Natural killer cell (primary cell): ENCODE measurements at places on chromosomes 3 and 15.

- no peak for DNase-seq
Measured at GRCh38 chr15:60394689-60395097, 3.1 kb downstream of the ANXA2 start.

DNA sequence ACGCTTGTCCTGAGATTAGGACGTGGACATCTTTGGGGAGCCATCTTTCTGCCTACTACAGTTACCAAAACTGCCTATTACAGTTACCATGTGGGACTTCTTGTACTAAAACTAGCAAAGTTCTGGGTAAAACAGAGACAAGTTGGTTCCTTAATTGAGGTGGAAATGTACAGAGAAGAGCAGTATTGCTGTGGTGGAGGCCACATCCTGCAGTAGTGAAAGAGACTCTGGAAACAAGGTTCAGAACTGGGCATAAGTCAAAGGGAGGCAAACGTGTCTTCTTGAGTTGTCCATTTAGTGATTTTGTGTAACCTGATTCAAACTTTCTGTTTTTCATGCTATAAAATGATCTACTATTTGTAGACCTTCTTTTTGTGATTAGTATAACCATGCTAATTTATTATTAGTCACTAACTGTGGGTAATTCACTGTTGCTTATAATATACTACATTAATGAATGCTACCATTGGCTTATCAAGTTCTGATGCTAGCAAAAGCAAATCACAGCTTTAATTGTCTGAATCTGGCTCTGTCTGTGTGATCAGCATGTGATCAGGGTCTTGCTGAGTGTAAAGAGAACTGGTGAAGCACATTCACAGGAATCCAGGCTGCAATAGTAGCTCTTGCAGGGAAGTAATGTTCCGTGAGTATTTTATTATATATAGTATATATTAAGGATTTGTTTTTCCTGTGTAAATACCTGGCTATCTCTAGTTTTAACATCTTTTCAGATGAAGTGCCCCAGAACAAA lies 207.9 kb upstream of the GAP43 start:
- no peak for DNase-seq

GRCh38 chr3:76724706-76725105 lies 315.2 kb upstream of the ROBO2 start:
- DNase-seq, result no peak

DNA sequence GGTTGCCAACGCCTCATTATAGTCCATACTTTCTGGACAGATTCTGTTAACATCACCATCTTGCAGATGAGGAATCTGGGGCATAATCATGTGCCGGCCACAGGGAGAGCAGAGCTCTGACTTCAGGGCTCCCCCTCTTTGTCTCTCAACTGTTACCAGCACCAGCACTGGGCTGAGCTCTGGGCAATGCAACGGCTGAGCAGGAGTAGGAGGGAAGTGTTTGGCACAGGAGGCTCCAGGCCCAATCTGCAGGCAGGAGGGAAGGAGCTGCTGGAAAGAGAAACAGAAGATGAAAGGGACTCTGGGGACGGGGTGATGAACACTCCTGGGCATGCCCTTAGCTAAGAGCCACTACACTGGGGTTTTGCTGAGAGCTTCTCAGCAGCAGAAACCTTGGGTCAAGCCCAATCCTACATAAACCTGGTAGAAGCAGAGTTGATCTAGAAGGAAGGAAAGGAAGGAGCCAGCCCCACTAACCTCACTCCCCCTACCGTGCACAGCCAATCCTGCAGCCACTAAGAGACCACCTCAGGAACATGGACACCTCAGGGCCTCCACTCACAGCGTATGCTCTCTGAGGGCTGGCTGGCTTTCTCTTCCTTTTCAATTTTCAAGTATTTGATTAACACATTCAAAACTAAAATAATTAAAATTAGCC lies 73.1 kb upstream of the SPATA12 start:
- DNase-seq, result peak; percentile 29

GRCh38 chr3:177928172-177928873 lies 607.9 kb upstream of the KCNMB2 start:
- no peak for DNase-seq

DNA sequence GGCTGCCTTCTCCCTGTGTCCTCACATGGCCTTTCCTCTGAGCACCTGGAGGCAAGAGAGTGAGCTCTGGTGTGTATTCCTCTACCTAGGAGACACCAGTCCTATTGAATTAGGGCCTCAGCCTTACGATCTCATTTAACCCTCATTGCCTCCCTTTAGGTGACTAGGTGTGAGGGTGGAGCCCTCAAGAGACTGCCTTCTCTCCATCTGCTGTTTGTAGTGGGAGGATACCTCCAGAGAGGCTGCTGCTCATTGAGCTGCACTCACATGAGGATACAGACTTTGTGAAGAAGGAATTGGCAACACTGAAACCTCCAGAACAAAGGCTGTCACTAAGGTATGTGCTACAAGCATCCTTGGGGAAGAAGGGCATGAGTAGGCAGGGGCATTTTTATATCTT lies at the start of gene CCR8:
Gene CCR8 (plus strand): TSS at position 217 of the 400 bp plus-strand sequence. CDS start 2,623 bp downstream, outside the sequence.
- no peak for DNase-seq

GRCh38 chr3:108894981-108895380 lies 58.7 kb downstream of the GUCA1C start:
- DNase-seq, result no peak

DNA sequence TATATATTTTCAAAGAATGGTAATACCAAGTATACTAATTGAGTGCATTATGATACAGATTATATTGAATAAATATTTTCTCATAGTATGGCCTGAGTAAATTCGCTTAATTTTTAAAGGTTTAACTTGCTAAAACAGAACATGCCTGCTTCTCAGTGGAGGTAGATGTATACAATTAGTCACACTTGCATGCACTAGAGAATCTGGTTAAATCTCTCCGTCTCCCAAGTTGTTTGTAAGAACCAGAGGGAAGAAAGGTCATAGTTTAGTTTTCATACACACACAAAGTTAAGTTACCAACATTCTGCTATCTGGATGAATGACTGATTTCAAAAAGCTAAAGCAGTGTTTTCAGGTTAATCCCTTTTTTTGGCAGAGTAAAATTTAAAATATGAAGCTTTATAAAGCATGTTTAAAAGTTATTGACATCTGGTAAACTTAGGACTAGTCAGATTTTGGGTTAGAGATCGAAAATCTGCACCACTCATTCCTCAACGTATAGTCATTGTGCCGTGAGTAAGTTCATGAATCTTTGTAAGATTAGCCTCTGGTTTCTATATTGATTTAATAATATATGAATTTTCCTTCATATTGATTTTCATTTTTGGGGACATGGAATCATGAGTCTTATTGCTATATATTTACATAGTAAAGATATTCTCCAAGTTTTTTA lies 117.6 kb upstream of the SAMMSON start:
- DNase-seq, result no peak

DNA sequence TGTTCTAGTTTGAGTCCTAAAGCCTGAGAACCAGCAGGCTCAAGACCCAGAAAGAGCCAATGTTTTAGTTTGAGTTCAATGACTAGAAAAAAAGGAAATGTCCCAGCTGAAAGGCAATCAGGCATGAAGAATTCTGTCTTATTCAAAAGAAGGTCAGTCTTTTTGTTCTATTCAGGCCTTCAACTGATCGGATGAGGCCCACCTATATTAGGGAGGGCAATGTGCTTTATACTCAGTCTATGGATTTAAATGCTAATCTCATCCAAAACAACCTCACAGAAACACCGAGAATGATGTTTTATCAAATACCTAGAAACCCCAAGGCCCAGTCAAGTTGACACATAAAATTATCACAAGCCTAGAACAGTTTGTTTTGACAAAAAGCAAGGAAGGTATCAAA lies 4.0 kb downstream of the MNS1 start:
- no peak for DNase-seq

DNA sequence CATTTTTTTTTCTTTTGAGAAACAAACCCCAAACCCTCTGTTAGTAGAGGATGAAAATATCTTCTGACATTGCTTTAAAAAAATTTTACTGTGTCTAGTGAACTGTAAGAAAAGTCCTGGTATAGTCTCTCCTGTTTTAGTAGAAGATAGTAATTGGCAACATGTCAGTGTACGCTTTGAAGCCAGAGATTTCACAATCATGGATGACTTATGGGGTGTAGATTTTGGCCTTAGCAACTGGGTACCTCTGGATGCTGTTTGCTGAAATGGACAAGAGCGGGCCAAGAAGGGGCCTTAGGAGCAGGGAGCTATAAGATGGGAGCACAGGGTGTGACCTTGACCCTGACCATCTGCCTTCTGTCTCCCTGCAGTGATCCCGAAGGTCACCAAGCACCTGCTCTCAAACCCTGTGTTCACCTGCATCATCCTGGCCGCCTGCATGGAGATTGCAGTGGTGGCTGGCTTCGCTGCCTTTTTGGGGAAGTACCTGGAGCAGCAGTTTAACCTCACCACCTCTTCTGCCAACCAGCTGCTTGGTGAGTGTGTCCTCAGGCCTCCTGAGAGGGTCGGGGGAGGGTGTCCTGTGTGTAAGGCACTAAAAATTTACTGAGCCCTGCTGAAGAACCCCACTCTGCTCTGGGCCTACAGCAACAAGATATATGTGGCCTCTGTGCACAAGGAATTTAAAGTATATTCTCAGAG lies 266.7 kb downstream of the SLCO3A1 start:
- no peak for DNase-seq

DNA sequence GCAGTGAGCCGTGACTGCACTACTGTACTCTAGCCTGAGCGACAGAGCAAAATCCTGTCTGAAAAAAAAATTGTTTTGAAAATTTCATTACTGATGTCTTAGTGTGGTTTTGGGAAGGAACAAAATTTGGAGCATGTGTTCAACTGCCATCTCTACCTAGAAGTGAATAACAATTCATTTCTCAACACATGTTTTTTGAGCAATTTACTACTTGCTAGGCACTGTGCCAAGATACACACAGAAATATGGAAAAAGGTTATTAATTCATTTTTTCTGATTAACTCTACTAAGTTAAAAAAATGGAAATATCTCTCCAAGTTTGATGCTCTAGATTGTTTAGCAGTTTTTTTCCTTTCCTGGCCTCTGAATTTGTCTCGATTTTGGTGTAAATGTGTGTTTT lies 5.2 kb upstream of the TCF12 start:
- DNase-seq, result no peak

DNA sequence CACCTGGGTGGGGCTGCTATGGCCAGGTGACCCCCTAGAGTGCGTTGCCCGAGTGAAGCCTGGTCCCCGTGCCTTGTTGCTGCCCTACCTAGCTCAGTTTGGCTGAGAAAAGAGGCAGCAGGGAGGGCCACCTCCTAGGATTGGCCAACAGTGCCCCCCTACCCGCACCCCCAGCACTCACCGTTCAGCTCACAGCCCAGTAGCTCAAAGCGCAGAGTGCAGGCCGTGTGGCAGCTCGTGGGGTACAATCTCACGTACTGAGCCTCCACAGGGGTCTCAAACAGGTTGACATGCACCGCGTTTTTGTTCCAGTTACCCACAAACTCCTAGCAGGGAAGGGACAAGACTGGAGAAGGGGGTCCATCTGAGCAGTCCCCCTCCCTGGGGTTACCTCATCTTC lies 7.6 kb downstream of the MFGE8 start:
- no peak for DNase-seq

- no peak for DNase-seq
Measured at GRCh38 chr3:125477701-125478100, 42.3 kb downstream of the SNX4 start.

GRCh38 chr3:147157631-147158030 lies 248.7 kb downstream of the ZIC4 start:
- DNase-seq, result no peak

- no peak for DNase-seq
Measured at GRCh38 chr3:146517684-146518435, 26.5 kb downstream of the PLSCR1 start.

- DNase-seq, result no peak
Measured at GRCh38 chr3:39021465-39022285, 30.1 kb downstream of the SCN11A start.

- DNase-seq, result no peak
Measured at GRCh38 chr3:13704174-13704573, 155.2 kb downstream of the FBLN2 start.

DNA sequence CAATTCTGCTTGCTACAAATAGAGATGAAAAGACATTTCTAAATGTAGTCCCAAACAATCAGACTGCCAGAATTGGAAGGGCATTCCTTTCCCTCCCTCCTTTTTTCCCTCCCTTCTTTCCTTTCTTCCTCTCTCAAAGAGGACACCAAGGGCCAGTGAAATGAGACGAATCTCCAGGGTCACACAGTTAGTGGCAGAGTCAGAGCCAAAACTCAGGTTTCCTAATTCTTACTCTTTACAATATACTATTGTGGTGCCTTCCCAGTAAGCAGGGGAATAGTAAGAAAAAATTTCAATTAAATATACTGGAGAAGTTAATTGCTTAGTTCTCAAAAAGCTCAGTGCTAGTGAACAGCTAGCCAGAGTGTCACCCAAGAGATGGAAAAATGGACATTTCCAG lies 33.0 kb upstream of the DCP1A start:
- DNase-seq, result no peak

DNA sequence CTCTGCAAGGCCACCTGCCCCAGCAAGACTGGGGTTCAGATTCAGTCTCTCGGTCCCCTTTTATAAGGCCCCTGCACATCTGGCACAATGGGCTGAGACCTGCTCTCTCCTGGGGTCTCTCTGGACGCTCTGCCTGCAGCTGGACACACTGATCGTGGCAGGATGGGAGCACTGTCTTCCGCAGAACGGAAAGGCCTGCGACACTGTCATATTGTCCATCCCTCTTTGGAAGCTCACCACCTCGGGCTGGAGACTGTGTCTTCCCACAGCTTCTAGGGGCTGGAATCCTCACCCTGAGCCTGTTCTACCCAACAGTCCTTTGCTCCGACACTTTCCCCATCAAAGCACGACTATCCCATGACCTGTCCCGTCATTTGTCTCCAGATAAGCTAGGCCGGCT lies 11.5 kb upstream of the IGDCC4 start:
- no peak for DNase-seq

DNA sequence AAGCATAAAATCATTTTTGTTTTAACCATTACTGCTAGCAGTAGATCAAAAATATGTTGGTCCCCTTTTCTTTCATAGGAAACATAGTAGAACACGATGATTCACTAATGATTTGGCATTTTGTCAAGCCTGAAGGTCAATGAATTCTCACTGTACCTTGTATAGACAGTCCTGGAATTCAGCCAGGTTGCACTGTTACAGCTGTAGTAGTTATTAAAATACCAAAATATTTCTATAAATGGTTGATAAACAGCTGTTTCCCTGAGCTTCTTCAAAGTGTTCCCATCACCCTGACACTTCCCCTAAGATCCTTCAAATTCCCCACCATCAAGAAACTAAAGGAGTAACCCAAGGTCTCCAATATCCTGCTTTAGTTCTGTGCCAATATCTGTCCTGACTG lies 200.9 kb downstream of the ATP8B4 start:
- DNase-seq, result no peak

GRCh38 chr15:63501256-63502089 lies 2.9 kb upstream of the USP3 start:
- DNase-seq, result no peak
